Ecto neural progenitor cell (in vitro differentiated cells): ENCODE measurements at places on chromosomes 1 and 21.

- no peak for DNase-seq
Observed at GRCh38 chr1:183110326-183110880, 75.7 kb upstream of the LAMC2 start.

- DNase-seq: no peak
Observed at GRCh38 chr1:95027046-95027445, 45.7 kb downstream of the ALG14 start.

DNA sequence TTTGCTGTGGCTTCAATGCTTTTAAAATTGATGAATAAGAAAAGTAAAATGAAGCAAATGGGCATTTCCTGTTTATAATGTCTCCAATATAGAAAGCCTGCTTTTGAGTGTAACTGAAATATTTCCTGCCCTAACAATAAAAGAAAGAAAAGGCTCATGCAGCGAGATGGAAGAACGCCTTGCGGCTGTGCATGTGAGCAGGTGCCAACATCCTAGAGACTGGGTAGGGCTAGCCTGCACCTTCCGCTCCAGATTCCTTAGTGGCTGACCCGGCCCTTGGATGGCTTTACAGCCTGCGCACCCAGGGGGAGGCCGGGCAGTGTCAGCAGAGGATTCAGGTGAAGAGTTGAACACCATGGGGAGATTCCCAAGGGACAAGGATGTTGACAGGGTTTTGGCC lies 21.8 kb downstream of the CNIH3 start:
- DNase-seq: no peak

GRCh38 chr21:21373969-21374368 lies 375.8 kb downstream of the NCAM2 start:
- no peak for DNase-seq

GRCh38 chr1:91891969-91892368 lies 6.0 kb upstream of the TGFBR3 start:
- DNase-seq: no peak

DNA sequence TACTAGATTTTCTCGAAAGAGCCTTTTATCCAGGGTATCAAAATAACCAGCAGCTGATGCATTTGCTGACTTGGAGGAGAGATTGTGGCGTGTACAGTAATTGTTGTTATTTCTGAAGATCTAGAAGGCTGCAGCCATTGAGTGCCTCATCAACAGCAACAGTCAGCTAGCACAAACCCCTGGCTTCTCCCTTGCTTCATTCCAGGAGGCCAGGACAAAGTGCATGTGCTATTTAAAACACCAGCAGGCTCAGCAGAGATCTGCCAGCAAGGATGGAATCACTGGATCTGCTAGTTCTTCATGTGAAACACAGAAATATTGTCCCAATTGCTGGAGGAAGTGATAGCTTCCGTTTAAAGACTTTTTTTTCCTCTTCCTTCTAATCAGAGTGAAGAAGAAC lies 2.8 kb upstream of the NGF start:
- no peak for DNase-seq

GRCh38 chr1:169527451-169528214 lies 41.9 kb upstream of the SLC19A2 start:
- DNase-seq: no peak

DNA sequence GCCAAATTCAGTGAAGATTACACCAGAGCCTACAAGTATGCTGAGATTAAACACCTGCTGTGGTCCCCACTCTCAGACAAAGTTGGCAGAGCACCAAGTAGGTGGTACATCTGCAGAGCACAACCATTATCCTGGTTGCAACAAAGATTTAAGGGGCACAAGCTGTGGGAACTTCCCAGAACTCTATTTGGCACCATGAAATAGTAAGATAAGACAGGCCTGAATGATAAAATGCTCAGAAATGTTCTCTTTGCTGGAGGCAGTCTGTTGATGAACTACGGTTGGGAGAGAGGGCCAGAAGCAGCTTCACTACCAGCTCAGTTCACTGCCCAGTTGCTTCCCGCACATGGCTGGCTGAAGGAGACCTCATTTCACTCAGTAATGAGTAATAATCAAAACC lies 19.9 kb downstream of the RPL5 start:
- DNase-seq: no peak
